KG1 (cell line): ENCODE measurements at places on chromosomes 11 and 22.

- no peak for DNase-seq
These were observed 104.4 kb downstream of the STIM1 start for GRCh38 chr11:3959903-3960265.

GRCh38 chr11:662689-663274, 25.7 kb downstream of the DRD4 start:
- DNase-seq: no peak

DNA sequence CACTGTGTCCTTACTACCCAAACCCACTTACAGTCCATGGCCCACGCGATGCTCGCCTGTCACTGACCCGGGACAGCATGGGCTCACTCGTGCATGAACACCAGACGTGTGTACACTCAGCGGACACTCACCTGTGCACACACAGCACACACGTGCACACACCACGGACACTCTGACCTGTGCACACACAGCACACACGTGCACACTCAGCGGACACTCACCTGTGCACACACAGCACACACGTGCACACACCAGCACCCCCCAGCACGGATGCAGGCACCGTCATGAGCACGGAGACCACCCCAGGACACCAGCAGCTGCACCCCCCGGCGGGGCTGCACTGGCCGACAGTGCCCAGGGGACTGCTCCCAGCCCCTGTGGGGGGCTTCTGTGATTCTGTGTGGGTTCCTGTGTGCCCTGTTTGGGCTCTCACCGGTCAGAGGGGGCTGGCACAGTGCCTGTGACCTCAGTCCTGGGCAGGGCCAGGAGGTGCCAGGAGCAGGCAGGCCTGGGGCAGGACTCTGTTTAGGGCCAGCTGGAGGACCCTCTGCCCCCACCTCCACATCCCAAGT, 20.2 kb downstream of the CRELD2 start:
- no peak for DNase-seq

GRCh38 chr22:26545827-26546226, 33.6 kb upstream of the TFIP11 start:
- DNase-seq: no peak

DNA sequence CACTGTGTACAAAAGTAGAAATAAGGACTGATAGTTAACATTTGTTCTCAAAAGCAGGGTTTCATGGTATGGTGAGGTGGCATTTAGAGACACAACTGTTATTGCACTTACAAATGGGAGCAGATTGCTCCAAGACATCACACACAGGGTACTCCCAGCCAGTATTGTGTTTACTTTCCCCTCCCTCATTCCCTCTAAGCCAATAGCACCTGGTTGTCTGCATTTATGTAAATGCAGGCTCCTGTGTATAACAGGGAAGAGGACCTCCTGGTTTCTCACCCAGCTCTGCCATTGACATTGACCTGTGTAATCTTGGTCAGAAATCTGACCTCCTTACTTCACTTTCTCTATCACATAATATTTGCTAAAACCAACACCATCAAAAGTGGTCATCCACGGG, 154.4 kb downstream of the NAV2 start:
- DNase-seq: no peak

GRCh38 chr22:48342016-48342415, 1485.7 kb downstream of the BRD1 start:
- DNase-seq: no peak
